ENCODE measurements at places on chromosomes 7 and 10.

- DNase-seq: no peak
Observed at GRCh38 chr7:129780974-129781927, 169.7 kb downstream of the NRF1 start.

- DNase-seq: no peak
Observed at GRCh38 chr10:119669975-119670640, 18.9 kb downstream of the BAG3 start.

- no peak for DNase-seq
Observed at GRCh38 chr7:41907444-41907843, 204.6 kb upstream of the INHBA start.

DNA sequence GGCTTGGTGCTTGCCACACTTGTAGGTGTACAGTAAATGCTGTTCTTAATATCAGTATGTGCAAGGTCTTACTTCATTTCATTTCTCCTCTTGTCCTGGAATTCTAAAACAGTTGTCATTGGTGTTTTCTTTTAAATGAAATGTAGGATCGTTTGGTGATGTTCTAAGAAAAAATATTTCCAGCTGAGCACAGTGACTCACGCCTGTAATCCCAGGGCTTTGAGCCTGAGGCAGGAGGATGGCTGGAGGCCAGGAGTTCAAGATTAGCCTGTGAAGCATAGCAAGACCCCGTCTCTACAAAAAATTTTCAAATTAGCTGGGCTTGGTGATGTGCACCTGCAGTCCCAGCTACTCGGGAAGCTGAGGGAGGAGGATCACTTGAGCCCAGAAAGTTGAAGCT, 32.6 kb upstream of the ELN start:
- DNase-seq: no peak

DNA sequence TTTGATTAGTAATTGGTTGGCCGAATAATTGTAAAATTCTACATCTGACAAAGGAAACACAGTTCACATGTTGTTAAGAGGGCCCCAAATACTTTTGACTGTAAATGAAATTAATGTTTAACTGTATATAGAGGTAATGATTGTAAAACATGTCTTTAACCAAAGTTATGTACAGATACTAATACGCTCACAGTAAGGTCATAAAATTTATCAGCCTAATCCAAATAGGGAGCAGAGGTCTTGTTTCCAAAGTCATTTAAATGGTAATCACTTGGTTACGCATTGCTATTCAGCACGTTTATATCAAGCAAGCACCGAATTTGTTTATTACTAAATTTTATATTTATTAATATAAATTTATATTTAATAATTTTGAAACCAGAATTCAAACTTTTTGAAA, 1.4 kb downstream of the PHYHIPL start:
- DNase-seq: no peak

DNA sequence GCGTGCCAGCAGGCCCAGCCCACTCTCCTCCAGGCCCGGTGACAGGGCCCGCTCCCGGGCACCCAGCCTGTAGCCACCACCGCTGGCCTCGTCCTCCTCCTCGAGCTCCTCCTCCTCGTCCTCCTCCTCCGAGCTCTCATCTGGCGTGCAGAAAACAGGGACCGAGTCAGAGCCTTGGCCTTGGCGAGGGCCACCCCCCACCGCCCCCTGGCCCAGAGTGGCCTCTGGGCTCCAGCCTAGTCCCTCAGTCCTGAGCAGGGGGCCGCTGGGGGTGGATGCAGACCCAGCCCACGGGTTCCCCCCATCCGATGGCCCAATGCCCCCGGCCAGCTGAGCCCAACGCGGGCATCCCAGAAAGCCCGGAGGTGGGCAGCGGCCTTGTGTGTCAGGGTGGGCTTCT, 62.9 kb downstream of the SLC29A4 start:
- DNase-seq: no peak

DNA sequence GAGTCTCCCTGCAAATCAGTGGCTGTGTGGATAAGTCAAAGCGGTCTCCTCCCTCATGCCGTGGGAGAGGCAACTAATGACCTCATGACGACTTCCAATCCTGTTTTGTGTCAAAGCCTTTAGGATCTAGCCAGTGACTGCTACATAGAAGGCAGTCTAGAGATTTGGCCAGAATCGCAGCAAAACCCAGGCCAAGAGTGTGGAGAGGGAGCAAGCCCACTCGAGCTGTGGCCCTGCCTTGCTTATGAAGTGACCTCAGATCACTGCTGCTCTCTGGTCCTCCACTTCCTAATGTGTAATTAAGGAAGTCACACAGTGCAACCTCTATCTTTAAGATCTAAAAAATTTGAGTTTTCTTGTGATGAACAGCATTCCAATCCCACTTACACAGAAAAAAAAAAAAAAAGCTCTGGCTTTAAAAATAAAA, 296.7 kb upstream of the KLF6 start:
- no peak for DNase-seq

DNA sequence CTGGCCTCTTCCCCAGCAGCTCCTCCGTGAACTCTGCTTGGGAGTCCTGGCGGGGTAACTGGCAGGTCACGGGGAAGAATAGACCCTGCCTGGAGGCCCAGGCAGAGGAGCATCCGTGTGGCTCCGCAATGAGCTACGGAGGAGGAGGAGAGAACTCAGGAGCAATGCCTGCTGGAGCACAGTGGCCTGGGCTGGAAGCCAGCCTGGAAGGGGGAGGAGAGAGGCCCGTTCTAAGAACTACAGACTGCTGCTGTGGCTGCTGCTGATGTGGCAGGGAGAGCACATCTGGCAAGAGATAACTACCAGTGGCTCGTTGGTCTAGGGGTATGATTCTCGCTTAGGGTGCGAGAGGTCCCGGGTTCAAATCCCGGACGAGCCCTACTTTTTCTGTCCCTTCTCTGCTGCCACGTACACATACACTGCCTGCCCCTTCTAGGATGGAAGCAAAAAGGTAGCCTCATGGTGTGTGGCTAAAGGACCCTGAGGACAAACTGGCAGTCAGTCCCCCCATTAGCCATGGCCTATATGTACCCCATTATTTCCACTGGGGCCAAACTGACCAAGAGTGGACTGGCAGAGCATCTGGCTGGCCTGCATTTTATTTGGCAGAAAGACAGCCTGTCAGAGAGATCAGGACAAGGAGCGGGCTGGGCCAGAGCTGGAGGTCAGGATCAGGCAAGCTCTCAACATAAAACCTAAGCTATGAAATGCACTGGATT, 7.7 kb upstream of the OPN1SW start:
- DNase-seq: no peak

DNA sequence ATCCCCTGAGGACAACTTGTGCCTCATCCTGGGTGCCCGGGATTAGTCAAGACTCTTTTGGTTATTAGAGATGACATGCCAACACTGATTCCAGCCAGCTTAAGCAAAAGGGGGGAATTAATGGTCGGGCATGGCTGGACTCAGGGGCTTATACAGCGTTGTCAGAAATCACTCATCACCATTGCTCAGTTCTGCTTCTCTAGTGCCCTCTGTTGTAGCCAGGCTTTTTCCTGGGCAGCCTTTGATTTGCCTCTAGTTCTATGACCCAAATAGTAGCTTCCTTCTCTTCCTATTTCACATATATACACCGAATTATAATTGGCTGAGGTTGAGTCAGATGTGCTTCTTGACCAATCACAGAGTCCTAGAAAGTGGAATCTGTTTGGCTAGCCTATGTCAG, 192.0 kb upstream of the HABP2 start:
- DNase-seq: no peak

DNA sequence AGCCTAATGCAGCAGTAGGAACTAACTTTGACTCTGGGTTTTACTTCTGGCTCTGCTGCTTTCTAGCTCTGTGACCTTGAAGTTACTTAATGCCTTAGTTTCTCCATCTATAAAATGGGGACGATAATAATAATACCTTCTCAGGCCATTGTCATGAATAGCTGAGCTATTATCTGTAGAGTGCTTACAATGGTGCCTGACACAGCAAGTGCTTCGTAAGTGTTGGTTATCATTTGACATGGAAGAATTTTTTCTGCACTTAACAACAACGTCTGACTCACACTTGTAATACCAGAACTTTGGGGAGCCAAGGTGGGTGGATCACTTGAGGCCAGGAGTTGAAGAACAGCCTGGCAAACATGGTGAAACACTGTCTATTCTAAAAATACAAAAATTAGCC, 140.5 kb downstream of the ARL4A start:
- no peak for DNase-seq

DNA sequence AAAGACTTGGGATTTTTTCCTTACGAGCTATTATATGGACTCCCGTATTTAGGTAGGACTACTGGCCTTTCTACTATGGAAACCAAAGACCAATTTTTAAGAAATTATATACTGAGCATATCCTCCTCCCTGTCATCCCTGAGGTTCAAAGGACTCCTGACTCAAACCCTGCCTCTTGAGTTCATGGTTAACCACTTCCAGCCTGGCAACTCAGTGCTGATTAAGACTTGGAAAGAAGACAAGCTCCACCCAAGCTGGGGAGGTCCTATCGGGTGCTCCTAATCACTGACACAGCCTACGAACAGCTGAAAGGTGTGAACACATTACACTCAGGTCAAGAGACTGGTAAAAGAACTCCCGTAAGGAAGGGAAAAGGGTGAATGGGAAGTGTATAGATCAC, 66.8 kb downstream of the LYZL2 start:
- DNase-seq: no peak

DNA sequence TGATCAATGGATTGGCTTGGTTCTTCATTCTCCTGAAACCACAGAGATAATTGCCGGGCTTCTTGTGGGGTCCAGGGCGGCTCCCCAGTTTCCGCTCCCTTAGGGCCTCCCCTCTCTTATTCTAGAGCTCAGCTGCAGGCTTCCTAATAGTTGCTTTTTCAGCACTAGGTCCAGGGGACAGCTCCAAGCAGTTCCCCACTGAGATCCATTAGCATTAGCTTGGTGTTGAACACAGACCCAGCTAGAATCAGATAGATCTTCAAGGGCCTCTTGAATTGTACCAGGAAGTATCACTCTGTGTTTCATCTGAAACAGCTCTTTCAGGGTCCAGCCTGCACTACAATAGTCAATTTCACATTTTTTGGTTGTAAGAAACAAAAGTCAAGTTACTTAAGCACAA, 238.7 kb downstream of the SEC23IP start:
- no peak for DNase-seq

DNA sequence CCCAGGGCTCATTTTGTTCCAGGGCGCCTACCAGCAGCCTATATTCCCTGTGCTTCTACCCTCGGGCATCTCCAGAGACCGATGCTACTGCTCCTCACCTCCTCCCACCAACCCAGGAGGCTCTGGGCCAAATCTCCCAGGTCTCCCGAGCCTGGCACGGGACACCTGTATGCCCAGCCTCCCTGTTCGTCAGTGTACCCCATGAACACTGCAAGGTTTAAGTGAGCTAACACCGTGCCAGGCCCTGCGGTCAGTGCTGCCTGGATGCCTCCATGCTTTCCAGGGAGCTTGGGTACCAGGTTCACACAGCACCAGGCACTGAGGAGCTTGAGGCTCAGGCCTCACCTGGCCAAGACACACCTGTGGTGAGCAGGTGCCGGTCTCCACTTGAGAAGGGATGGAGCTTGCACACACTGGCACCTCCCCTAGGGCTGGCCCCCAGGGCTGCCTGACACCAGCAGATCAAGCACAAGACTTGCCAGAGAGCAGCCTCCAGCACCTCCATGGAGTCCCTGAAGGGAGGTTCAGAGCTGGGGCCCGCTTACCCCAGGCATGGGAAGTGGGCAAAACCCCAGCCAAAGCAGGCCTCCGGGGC, 80.3 kb downstream of the FAM53B start:
- DNase-seq: no peak

- DNase-seq: no peak
Observed at GRCh38 chr7:44325811-44326241, 432 bp upstream of the CAMK2B start.

DNA sequence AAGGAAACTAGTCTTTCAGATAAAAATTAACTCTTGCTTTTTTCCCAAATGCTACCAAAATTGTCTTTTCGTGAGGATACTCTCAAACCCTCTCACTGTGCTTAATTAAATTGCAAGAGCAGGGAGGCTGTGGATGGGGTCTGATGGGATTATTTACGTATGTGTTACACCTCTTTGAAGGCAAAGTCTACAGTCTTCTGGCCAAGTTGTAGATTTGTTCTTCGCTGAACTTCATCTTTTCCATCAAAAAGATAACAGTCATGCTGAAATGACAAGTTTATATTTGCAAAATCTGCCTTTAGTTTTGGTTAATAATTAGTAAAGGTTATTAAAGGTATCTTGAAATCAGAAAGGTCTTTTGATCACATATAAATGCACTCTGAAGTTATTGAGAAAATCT, 22.7 kb downstream of the A1CF start:
- no peak for DNase-seq

DNA sequence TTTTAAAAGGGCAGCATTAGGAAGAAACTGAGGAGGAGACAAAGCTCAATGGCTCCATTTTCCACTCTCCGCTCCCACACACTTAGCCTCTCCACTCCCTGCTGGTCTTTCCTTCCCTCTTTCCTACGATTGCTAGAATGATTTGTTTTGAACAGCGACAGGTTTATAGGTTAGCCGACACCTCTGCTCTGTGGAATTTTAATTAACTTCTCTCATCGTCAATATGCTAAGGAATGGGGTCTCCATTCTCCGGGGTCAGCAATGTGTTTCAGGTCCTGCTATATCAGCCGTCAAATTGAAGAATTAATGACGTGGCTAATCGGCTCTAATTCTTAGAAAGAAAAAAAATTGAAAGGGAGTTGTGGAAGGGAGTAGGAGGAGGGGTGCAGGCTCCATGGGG, 28.9 kb downstream of the FBXW4 start:
- no peak for DNase-seq

DNA sequence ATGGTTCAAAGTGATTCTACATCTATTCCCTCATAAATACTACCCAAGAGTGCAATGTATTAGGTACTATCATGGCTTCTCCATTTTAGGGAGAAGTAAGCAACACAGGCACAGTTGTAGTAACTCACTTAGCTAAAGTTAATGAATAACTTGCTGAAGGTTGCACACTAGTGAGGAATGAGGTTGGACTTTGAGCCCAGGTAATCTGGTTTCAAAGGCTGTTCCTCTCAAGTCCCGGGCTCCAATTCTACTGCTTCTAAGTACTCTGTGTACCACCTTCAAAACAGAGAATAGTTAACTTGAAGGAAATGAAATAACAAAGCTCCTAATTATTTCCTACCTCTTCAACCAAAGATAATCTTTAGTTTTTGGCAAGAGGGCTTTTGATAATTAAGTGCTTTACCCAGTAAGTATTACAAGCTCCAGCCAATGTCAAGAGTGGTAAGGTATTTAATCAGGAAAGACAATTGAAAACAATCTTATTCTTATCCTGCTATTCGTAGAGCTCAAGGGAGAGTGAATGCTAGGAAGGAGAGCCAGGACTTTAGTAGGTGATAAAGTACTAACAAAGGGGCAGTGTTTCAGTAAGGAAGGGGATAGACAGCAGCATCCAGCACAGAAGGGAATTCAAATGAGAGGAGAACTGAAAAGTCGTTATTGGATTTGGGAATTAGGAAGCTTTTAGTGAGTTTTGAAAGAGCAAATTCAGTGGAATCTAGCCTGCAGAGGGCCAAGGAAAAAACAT, 158.2 kb upstream of the PTPRZ1 start:
- DNase-seq: no peak

- no peak for DNase-seq
Observed at GRCh38 chr7:42100156-42100508, 136.9 kb downstream of the GLI3 start.

- DNase-seq: no peak
Observed at GRCh38 chr7:46859963-46860475, 721.9 kb downstream of the TNS3 start.
